ENCODE measurements at places on chromosomes 2 and 18.

GRCh38 chr2:29920631-29921559 lies 491 bp downstream of the ALK start:
- peak; percentile 3 for DNase-seq

DNA sequence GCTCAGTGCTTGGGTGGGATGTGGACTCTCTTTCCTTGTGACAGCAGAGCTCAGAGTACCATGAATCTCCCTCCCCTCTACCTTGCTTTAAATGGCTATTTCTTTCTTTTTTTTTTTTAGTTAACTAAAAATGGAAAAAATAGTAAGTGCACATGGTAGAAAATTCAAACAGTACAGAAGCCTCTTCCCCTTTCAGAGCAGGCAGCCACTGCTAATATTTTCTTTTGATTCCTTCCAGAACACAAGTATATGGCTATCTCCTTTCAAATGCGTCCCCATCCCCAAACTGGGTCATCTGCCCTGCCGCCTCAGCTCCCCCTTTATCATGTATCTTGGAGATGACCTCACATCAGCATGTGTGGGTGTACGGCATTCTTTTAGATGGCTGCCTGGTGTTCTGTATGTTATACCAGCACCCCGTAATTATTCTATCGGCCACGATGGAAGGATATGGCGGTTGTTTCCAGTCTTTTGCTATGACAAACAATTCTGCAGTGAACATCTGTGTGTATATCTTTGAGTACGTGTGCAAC lies 70.5 kb upstream of the DLX2 start:
- no peak for DNase-seq

DNA sequence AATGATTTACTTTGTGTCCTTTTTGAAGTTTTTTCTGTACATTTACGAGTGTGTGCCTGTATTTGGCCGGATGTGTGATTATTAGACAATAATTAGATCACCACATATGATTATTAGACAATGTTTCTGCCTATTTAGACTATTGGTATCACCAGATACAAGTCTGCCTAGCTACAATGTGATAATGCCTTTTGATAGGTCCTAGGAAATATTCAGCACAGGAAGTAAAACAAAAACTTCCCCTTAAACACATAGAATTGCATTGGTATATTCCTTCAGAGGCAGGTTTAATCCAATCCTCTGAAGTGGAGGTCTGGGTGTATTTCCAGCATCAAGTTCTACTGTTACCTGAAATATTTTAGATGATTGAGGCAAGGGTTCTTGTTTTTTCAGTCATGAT lies 275.1 kb downstream of the TGIF1 start:
- no peak for DNase-seq

GRCh38 chr18:79533146-79533545 lies 137.4 kb downstream of the NFATC1 start:
- no peak for DNase-seq

GRCh38 chr2:36706021-36706876 lies 9.7 kb downstream of the VIT start:
- DNase-seq, result no peak

- peak; percentile 67 for DNase-seq
Observed at GRCh38 chr2:229779650-229780049, 65.3 kb upstream of the DNER start.

GRCh38 chr2:19409046-19409445 lies 50.6 kb upstream of the OSR1 start:
- no peak for DNase-seq

DNA sequence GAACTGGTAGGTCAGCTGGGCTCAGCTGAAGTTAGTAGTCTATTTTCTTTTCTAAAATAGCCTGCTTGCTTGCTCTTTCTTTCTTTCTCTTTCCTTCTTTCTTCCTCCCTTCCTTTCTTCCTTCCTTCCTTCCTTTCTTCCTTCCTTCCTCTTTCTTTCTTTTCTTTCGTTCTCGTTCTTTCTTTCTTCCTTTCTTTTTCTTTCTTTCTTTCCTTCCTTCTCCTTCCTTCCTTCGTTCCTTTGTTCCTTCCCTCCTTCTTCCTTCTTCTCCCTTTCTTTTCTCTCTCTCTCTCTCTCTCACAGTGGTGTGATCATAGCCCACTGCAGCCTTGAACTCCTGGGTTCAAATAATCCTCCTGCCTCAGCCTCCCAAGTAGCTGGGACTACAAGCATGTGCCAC lies 29.2 kb upstream of the KDM3A start:
- no peak for DNase-seq

- DNase-seq, result peak; percentile 62
Observed at GRCh38 chr2:153101187-153101586, 377.4 kb downstream of the RPRM start.

- no peak for DNase-seq
Observed at GRCh38 chr2:25418944-25419677, 77.4 kb upstream of the DNMT3A start.

- no peak for DNase-seq
Observed at GRCh38 chr2:226865710-226866109, 29.9 kb downstream of the RHBDD1 start.

DNA sequence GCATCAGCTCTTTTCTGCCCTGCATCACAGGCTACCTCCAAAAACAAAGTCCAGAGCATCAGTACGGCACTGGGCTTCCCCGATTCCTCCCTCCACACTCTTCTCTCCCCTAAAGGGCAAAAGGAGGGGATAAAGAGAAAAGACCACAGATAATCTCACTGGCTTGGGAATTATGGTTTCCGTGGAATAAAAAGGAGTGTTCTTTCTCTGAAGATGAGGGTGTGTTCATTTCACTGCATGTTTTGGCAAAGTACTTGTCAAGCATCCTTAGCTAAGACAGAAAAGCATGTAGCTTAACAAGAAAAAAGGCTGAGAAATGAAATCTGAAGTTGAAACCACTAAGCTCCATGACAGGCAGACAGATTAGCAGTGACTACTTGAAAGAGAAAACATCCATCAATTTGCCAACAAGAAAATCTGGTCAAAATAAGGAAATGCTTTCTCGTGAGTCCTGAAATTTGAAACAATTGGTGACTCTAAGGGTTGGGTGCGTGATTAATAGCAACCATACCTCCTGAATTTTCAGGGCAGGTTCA lies 20.6 kb upstream of the DSG3 start:
- DNase-seq, result no peak

- DNase-seq, result no peak
Observed at GRCh38 chr2:112273349-112273748, 2.0 kb upstream of the ZC3H6 start.

- DNase-seq, result no peak
Observed at GRCh38 chr2:7028846-7029245, 111.6 kb downstream of the RNF144A start.

DNA sequence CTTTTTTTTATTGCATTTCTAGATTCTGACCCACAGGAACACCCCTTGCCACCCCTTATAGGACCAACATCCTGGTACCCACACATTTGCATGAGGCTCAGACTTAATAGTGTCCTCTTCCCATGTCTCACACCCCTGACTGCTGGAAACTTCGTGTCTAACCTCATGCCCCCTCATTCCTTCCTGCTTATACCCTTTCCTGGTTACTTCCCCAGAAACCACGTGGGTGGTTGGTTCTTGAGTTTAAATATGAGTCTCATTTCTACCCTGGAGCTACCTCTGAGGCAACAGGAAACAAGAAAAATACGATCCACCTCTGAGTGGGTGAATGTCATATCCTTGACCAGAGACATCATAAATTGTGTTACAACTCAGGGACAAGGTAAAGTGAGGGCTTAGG lies 1.6 kb downstream of the TNP1 start:
- peak; percentile 58 for DNase-seq

DNA sequence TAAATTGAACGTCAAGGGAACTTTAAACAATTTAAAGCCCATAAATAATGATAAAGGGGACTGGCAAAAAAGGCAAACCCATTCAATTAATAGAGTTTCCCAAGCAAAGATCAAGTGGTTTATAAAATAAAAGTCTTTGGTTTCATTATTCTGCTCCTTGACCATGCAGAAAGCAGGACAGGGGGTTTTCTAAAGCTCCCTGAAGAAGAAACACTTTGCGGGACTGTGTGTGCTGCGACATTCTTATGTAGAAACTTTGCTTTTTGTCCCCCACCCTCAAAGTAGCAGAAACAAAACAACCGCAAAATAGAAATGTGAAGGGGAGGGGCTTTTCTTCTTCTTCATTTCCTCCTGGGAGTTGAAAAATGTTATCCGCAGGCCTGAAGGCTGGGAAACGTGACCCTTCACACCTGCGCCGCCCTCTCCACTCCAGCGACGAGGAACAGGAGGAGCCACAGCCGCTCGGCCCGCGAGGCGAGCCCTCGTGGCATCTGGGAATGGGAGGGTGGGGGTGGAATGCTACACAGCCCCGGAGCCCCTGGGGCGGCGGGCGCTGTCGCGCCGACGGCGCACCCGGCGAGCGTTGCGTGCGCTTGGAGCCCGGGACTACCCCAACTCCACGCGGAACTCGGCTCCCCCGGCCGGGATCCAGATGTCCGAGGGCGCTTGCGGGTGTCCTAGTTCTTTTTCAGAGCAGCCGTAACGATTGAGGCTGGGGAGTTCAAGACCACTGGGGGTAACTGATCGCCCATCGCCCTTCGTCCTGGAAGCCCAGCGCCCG lies 4.3 kb upstream of the GBX2 start:
- no peak for DNase-seq

- peak; percentile 53 for DNase-seq
Observed at GRCh38 chr2:96391153-96391827, 55.7 kb downstream of the NCAPH start.

- no peak for DNase-seq
Observed at GRCh38 chr2:64419596-64420165, 34.3 kb upstream of the LGALSL start.

DNA sequence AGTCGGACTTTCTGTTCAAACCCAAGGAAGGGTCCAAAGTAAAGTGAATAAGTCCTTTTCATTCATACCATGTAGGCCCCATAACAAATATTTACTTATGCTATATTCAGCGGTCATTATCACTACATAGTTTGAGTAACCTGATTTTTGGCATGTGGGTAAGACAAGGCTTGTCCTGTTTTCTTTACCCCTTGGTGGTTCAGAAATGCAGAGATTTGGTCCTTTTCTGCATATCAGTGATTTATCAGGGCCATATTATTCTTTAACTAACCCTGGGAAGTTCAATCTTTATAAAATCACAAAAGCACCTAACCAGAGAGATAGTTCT lies 157.4 kb downstream of the GPD2 start:
- DNase-seq, result no peak

DNA sequence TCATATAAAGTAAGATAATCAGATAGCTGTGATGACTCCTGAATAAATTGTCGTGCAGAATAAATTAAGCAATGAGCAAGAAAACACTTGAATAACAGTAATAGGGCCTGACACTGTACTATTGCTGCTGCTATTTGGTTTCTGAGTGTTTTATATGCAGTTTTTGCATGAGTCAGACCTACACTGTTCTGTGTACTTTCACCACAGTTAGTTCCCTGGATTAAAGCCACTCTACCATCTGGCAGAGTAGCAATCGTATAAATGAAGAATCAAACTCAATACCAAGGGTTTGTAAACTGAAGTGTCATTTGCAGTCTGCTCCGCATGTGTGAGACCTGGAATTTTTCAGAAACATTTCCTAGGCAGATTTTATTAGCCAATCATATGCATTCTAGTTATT lies 398.6 kb upstream of the CDH7 start:
- DNase-seq, result no peak

DNA sequence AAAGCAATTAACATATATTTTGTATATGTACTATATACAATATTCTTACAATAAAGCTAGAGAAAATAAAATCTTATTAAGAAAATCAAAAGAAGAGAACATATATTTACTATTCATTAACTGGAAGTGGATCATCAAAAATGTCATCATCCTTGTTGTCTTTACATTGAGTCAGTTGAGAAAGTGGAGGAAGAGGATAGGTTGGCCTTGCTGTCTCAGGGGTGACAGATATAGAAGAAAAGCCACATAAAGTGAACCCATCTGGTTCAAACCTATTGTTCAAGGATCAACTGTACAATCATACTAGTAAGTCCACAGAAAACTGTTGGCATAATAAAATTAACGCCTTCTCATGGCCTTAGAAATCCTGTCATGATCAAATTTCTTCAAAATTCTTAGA lies 26.6 kb downstream of the SESTD1 start:
- DNase-seq, result no peak

Measured in kidney tubule cell (primary cell).